Fibroblast of the conjunctiva (primary cell): ENCODE measurements at places on chromosomes 3 and 15.

DNA sequence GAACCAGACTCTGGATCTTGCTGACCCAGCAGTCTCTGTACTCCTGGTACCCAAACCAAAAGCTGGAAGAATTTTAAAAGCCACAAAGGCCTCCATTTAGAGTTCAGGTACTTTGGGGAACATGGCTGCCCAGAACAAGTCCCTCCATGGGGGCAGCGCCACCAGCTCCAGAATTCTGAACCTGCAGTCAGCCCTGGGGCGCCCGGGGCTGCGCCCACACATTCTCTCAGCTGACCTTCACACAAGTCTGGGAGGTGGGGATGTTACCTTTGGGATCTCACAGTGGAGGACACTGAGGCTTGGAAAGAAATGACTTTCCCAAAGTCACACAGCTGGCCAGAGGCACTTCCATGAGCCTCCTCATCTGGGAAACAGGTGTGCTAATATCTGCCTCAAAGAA is 154.8 kb downstream of the RAB11A start:
- no peak for DNase-seq

DNA sequence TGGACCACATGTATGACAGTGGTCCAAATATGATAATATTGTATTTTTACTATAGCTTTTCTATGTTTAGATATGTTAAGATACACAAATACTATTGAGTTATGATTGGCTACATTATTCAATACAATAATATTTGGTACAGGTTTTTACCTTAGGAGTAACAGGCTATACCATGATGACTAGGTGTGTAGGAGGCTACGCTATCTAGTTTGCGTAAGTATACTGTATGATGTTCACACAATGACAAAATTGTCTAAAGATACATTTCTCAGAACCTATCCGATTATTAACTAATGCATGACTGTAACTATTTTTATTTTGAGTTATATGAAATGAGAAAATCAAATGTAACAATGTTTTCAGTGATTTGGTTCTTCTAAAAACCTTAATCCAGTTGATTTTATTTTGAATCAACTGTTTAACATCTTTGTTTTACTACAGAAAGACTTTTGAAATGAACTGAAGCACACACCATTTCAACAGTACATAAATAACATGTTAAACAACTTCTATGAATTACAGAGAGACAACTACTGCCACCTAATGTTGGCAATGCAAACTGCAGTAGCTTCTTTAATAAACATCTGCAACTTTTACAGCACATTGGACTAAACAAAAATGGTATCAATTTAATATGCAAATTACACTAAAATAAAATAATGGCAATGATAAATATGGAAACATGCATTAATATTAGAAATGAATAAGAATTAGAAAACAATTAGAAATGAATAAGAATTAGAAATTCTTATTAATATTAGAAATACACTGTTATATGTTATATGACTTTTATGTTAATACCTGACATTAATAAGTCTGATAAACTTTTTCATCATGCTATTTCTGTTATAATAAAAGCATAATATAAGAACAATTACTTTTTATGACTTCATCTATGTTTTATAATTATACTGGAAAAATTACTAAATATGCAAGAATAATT is 255.7 kb downstream of the MBNL1 start:
- DNase-seq, result peak; percentile 44

DNA sequence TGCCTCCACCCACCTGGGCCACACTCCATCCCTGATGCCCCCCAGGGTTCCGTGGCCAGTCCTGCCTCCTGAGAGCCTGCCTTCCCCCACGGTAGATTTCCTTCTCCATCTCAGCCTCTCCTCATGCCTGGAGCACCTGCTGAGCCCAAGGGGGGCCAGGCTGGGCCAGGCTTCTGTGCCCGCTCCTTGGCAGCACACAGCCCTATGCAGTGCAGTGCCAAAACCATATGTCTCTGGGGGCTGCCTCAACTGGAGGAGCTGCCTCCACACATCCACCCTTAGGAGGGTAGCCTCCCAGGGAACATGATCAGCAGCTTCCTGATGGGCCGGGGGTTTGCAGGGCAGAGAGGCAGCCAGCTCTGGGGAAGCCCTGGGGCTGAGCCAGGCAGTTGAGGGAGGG is 24.6 kb upstream of the GATA2 start:
- DNase-seq, result no peak

DNA sequence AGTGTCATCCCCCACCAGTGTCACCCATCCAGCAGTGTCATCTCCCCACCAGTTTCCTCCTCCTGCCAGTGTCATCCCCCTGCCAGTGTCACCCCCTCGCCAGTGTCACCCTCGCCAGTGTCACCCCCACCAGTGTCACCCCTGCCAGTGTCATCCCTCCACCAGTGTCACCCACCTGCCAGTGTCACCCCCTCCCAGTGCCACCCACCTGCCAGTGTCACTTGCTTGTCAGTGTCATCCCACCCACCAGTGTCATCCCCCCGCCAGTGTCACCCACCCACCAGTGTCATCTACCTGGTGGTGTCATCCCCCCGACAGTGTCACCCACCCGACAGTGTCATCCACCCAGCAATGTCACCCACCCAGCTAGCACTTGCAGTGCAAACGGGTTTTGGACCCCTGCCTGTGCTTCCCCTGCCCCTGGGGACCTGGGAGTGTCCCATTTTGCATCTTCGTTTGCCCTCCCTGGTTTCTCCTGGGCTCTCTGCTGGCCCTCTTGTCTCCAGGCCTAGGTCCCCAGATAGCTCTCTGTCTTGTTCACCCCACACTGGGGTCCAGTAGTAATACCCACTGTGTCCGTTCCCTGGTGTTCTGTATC is 99.8 kb upstream of the PRR20G start:
- no peak for DNase-seq

GRCh38 chr3:189368384-189368783 is 196.6 kb downstream of the TPRG1 start:
- no peak for DNase-seq

DNA sequence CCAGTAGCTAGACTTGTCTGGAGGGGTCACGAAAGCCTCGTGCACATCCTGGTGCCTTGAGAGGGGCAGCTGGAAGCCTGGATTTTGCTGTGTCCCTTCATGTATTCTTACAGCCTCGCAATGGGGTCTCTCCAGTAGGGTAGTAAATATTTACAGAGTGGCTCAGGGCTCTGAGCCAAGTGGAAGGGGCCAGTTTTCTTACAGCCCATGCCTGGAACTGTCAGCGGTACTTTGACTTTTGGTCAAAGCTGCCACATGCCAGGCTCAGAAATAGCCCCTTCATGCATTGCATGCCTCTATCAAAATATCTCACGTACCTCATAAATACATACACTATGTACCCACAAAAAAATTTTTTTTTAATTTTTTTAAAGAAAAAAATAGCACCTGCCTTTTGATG is 119.2 kb downstream of the OSBPL10 start:
- DNase-seq, result no peak

GRCh38 chr3:185058796-185059195 is 94.1 kb downstream of the C3orf70 start:
- DNase-seq, result no peak

DNA sequence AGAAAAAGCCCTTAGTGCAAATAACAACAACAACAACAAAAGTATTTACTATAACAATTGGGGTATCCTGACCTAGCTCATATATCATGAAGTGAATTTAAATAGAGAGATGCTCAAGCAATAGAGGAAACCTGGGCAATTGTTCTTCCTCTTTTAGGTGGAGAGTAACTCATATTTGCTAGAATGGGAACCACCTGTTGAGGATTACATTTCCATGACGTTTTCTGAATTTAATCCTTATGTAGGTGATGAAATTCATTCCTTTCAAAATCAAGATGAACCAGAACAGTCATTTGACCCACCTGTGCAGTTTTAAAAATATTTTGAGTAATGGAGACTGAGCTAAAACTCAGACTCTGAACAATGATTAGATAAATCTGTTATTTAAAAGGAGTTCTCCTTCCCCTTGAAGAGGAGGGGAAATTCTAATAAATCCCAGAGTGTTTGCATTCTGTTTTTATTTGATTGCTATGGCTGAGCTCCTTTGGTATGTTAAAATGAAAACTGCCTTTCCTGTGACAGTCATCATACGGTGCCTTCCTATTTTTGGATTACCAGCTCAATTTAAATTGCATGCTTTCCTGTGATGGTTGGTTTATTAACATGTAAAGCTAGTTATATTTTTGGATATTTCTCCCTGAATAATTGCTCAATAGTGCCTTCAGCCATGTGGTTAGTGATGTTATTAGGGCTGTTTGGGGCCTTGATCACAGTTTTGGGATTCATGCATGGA is 24.3 kb downstream of the VPS8 start:
- DNase-seq, result no peak

- no peak for DNase-seq
Observed at GRCh38 chr3:65762235-65762580, 276.5 kb downstream of the MAGI1 start.

DNA sequence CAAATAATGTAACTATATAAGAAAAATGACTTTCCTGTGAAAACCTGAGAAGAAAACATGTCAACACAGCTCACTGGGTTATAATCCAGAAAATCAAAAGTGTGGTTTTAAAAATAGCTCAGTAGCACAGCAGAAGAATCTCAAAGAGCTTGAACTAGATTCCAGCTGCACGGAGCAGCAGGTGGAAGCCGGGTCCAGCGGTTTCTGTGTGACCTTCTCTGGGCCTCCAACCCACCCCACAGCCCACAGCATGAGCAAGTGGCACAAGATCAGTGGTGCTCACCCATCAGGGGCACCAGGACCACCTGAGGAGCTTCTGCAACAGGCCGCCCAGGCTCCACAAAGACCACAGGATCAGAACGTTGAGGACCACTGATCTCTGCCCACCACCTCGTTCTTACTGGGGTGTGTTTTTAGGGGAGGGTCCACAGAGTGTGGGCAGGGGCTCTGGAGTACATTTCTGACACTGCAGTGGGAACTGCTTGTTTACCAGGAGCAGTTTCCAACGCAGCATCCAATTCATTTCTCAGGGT is 23.2 kb downstream of the SLC41A3 start:
- DNase-seq, result no peak

- DNase-seq, result no peak
Observed at GRCh38 chr15:59011262-59011952, 23.9 kb downstream of the RNF111 start.

DNA sequence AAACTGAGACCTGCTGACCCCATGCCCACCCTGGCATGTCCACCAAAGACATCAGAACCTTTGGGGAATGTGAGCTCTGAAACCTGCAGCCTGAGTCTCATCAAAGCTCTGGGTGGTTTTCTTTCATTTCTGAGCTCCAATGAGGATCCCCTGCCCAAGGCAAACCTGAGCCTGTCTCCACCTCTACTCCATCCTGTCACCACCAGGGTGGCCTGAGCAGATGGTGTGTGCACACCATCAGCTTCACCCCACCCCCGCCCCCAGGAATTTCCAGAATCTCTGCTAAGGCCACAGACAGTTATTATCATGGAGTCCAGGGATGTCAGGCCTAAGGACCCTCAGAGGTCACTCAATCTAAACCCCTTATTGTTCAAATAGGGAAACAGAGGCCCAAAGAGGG is 1.3 kb downstream of the XIRP1 start:
- no peak for DNase-seq

GRCh38 chr15:66933932-66934867 is 131.2 kb upstream of the SMAD3 start:
- no peak for DNase-seq

GRCh38 chr3:11084098-11084497 is 70.2 kb upstream of the HRH1 start:
- no peak for DNase-seq

GRCh38 chr15:98805434-98806274 is 157.3 kb downstream of the IGF1R start:
- DNase-seq, result no peak

GRCh38 chr15:70226337-70226980 is 128.7 kb upstream of the TLE3 start:
- DNase-seq, result no peak

- DNase-seq, result no peak
Observed at GRCh38 chr3:178302966-178303930, 233.0 kb upstream of the KCNMB2 start.

GRCh38 chr3:4429648-4430350 is 37.3 kb downstream of the SUMF1 start:
- no peak for DNase-seq
